ENCODE measurements at places on chromosomes 3 and 15.

GRCh38 chr3:73727117-73727821 is 102.5 kb upstream of the PDZRN3 start:
- no peak for DNase-seq

- DNase-seq: no peak
These were observed 7.9 kb upstream of the ISG20 start for GRCh38 chr15:88630798-88631463.

DNA sequence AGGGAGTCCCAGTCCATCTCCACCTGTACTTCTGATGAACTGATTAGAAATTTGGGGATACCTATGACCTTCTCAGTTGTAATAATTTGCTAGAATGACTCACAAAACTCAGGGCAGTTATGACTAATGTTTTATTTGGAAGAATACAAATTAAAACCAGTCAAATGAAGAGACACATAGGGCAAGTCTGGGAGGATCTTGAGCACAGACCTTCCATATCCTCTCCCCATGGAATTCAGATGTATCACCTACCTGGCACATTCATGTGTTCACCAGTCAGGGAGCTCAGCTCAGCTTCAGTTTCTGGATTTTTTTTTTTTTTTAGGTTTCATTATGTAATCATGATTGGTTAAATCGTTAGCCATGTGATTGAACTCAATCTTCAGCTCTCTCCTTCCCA is 247.7 kb downstream of the VGLL3 start:
- no peak for DNase-seq

DNA sequence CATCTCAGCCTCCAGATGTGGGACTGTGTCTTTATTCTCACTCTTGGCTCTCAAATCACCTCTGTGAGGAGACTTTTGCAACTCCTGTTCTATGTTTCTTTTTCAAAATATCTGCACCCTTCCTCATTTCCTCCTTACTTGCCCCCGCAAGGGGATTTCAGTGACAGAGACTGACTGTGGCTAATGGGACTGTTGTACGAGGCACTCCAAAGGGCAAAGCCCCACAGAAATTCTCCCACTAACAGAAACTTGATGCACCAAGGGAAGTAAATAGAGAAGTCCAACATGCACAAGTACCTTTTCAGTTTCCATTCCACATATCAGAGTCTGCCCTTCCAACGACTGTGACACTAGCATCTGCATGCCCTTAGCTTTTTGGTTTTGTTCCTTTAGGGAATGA is 69.7 kb downstream of the LRRK1 start:
- no peak for DNase-seq

DNA sequence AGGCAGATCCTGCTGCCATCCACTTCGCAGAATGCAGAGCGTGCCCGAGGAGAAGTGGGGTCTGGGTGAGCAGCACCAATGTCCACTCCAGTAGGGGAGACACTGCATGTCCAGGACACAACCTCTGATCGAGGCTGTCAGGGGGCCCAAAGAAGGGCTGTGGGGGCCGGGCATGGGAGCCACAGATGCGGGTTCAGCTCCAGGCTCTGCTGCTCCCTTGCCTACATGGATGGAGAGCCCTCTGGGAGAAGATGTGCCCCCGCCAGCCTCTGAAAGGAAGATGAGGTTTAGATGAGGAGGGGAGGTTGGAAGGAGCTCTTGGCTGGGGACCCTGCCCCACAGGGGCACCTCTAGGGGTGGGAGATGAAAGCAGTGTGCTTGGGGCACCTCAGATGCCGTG is 75.4 kb downstream of the KLF13 start:
- DNase-seq: no peak

GRCh38 chr15:87976552-87976951 is 280.0 kb downstream of the NTRK3 start:
- no peak for DNase-seq

DNA sequence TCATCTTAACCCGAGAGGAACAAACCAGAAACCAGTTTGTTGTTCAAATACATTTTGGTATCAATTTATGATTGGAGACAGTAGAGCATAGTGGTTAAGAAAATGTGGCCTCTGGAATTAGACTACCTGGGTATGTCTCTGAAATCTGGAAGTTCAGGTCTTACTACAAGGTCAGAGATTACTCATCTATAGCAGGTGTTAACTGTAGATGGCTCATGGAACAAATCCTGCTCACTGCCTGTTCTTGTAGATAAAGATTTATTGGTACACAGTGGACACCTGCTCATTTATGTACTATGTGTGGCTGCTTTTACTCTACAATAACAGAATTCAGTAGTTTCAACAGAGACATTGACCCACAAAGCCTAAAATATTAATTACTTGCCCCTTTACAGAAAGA is 413.3 kb downstream of the CNTN6 start:
- no peak for DNase-seq

GRCh38 chr15:98221144-98221543 is 260.6 kb downstream of the ARRDC4 start:
- DNase-seq: no peak

GRCh38 chr3:59553076-59553475 is 503.3 kb upstream of the CFAP20DC start:
- DNase-seq: no peak

DNA sequence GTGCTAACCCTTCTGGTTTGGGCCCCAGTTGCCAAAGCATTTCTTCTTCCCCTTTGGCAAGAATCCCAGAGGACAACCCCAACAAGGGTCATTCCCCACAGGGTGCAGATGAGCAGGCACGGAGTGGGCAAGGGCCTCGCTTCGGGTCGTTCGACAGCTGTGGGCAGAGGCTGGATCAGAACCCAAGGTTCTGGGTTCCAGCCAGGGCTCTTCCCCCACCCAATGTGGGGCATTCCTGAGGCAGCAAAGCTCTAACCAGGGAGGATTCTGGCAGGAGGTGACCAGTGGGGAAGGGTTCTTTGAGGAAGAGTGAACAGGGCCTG is 48.3 kb downstream of the CYP11A1 start:
- DNase-seq: no peak

- peak; percentile 33 for DNase-seq
These were observed 88.9 kb downstream of the EOMES start for GRCh38 chr3:27633224-27633545.

- DNase-seq: peak; percentile 8
These were observed 45.3 kb downstream of the ADAMTS9 start for GRCh38 chr3:64642327-64643151.

GRCh38 chr3:30611613-30612436 is 5.4 kb downstream of the TGFBR2 start:
- DNase-seq: no peak

- no peak for DNase-seq
These were observed 116.8 kb downstream of the GALK2 start for GRCh38 chr15:49286649-49287404.

- DNase-seq: no peak
These were observed 551.2 kb downstream of the MECOM start for GRCh38 chr3:169112153-169112892.

DNA sequence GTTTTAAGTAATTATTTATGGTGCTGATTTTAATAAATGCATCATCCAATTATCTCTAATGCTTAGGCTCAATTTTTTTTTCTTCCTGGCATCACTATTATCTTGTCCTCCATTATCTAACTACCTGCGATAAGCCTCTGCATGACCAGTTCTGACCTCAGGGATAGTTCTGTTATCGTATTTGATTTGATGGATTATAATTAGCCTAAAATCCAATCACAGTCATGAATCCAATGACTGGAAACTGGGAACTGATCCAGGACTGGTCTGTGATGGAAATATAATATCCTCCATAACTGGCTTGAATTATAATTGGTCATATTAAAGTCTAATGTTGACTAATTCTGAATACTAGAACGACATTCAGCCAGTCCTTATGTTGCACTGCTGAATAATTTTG is 1.1 kb downstream of the MYH15 start:
- DNase-seq: no peak

GRCh38 chr3:14698601-14699244 is 23.8 kb downstream of the C3orf20 start:
- DNase-seq: no peak

- no peak for DNase-seq
These were observed 64.6 kb downstream of the TMEM212 start for GRCh38 chr3:171907761-171908160.

GRCh38 chr3:13229273-13229949 is 156.2 kb upstream of the IQSEC1 start:
- peak; percentile 17 for DNase-seq

GRCh38 chr3:196948442-196949284 is 6.3 kb upstream of the NCBP2 start:
- no peak for DNase-seq

- no peak for DNase-seq
These were observed 71.4 kb downstream of the DUT start for GRCh38 chr15:48402427-48403177.

- DNase-seq: no peak
These were observed 227.6 kb downstream of the MBNL1 start for GRCh38 chr3:152496286-152496685.

GRCh38 chr3:135041601-135042000 is 246.5 kb downstream of the EPHB1 start:
- no peak for DNase-seq

DNA sequence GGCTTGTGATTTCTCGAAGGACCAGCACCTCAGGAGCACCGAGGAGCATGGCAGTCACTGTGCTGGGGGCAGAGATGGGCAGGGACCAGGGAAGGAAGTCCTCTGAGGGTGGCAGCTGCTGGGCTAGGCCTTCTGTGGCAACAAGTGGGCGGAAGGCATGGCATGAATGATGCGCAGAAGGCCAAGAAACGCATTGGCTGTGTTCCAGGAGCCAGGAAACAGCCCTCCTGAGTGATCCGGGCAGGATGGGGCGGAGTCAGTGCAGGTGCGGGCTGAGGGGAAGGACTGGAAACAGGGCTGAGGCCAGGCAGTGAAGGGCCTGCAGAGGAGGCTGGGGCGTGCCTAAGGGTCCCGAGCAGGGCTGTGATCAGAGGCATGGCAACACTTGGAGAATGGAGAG is 23.6 kb downstream of the MRPS11 start:
- DNase-seq: no peak

DNA sequence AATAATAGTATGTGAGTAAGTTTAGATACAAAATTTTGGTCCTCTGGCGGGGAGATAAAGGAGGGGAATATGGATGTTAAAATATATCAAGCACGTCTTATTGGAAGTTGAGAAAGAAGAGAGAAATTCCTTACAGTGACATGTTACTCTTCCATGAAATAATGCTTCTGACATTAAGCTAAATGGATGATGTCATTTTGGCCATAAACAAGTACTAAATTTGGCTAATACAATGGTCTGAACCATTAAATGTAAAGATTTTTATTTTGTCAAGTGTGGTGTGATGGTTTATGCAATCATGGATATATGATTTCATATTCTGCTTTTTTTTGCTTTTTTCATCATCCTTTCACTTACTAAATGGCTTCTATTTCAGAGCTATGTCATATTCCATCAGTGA is 405.4 kb downstream of the FEZF2 start:
- DNase-seq: no peak

DNA sequence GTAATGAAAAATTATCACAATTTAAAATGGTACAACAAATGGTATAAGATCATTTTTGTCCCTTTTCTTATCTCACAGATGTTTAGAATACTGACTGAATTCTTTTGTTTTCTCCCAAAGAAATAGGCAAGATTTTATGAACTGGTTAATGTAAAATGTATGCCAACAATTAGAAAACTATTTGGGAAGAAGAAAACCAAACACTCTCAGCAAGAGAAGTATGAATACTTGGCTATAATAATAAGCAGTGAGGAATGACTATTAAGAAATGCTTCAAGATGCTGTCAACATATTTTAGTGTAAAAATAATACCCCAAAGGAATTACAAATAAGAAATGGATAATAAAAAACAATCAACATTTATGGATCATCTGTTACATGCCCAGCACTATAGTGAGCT is 18.5 kb downstream of the SHQ1 start:
- no peak for DNase-seq

DNA sequence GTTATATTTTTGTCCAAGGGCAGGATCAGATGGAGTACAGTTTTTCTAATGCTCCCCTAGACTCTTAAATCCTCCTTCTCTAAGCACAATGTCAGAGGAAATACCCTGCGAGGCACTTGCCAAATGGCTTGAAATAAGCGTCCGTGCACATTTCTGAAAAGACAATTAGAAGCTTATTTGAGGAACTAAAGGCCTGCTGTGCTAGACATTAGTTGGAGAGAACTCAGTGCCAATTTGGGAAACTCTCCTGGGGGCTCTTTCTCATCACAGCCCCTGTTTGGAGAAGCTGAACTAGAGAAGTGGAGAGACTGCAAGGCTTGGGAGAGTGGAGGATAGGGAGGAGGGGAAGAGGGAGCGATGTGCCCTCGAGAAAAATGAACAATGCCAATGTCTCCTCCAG is 247.6 kb upstream of the C2CD4B start:
- no peak for DNase-seq

DNA sequence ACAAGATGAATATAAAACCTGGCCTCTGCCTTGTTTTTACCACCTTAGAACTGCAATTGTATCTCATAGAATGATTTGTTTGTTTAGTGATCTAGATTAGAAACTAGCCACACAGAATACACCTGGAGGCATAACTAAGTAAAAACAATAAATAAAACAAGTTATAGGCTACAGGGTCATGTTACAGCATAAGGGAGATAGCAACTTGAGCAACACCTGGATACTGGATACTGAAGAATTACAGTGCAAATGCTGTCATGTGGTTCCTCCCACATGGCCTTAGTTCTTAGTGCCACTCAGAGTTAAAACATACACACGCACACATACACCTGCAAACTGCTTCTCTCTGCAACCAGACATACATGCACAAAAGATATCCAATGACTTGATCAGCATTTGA is 563.4 kb upstream of the DPPA4 start:
- no peak for DNase-seq

- no peak for DNase-seq
These were observed 28.9 kb downstream of the ZXDC start for GRCh38 chr3:126446791-126447190.

DNA sequence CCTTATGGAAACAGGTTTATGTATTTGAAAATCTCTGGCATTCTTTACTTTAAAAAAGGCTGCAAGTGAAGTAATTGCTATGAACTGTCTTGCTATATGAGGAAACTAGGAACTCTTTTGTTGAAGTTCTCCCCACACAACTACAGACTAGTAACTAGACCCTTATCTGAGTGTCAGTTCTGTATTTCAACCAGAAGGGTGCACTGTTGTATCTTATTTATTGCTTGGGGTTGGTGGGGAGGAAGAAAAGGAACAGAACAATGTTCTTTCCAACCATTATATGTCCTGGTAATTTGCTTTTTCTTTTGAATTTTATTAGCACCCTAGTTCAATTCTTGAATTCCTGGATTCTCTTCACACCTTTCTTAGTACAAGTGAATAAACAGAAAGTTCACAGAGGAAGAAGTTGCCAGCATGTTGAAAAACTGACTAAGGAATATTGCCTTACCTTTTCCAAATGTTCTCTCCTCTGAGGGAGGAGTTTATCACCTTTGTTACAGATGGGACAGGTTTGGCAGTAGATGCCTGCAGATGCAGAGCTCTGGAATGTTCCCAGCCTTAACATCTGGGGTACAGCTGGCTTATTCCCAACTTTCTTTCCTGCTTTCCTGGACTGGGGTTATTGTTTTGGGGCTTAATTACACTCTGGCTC is 162.4 kb upstream of the CFAP20DC start:
- DNase-seq: peak; percentile 13

GRCh38 chr3:81790117-81790516 is 28.7 kb upstream of the GBE1 start:
- DNase-seq: no peak

Measured in HAP-1 (cell line).